ENCODE measurements at places on chromosomes 1 and 21. TPM values are rescaled to one million over a fixed set of nuclear protein-coding genes. Genes with fewer than 3 reads are reported as not detected.

The PYHIN1 gene
- polyA plus RNA-seq, result not detected

The IFNLR1 gene
- polyA plus RNA-seq, result not detected

The POU3F1 gene
- not detected for polyA plus RNA-seq

The LCA5L gene
- 0.38 TPM for polyA plus RNA-seq

DNA sequence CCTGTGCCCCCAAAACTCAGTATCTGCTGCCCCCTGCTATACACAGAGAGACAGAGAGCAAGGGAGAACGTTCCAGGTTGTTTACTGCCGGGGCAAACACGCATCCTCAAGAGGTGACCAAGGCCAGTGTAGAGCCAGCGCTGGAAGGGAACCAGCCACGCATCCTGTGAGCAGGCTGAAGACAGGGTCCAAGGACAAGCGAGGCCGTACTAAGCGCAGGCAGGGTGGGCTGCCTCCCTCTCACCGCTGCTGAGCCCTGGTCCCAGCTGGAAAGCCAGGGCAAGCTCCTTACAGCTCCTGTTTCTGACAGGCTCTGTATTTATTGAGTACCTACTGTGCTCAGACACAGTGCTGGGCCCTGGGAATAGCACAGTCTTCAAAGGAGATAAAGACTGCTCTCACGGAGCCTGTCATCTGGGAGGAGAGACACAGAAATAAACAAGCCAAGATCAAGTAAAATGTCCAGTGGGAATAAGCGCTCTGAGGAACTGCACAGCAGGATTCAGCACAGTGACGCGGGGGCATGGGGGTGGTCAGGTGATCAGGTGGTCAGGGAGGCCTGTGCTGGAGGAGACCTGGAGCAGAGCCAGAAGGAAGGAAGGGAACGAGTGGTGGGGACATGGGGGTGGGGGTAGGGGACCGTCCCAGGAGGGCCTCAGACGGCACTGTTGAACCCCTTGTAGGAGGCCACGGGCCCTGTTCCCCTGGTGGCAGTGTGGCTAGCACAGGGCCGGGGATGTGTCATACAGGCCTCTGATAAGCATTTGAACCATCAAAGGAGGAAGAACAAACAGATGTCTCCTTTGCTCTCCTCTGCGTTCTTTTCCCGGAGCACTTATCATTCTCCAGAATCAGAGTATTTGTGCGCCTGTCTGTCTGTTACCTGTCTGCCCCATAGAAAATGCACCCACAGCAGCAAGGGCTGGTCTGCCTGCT lies 37.8 kb upstream of the EFHD2 start:
- H3K4me1 ChIP-seq, result peaks cover 14% of the 10 kb centered on the region
- H3K36me3 ChIP-seq, result no peaks in the 10 kb centered on the region
- no peak for DNase-seq
- H3K27me3 ChIP-seq, result no peaks in the 10 kb centered on the region
- no peak overlapping the region for H3K4me3 ChIP-seq

DNA sequence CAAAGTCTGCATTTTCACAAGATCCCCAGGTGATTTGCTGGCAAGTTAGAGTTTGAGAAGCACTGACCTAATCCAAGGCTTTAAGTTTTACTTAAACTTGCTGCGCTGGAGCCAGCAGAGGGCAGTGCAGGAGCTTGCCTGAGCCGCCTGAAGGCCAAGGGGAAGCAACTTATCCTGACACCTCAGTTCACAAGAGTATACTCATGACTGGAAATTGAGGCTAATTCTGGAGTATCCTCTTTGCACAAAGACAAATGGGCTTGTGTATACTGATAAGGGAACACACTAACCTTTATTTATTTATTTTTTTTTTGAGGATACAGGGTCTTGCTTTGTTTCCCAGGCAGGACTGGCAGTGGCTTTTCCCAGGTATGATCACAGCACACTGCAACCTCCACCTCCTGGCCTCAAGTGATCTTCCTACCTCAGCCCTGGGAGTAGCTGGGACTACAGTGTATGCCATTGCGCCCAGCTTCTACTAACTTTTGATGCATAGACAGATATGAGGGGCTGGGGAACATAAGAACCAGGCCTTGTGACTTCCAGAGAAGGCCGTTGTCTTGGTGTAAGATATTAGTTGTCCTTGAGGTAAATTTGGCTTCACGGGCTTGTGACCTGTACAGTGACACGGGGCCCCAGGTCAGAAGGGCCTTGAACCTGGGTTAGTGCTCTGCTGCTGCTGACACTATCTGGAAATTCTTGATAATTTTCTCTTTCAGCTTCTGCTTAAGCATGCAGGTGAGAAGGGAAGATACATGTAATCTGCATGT lies 29.0 kb upstream of the SLAMF1 start:
- H3K36me3 ChIP-seq, result no peaks in the 10 kb centered on the region
- H3K4me1 ChIP-seq, result no peaks in the 10 kb centered on the region
- no peaks in the 10 kb centered on the region for H3K27me3 ChIP-seq
- no peak overlapping the region for H3K27ac ChIP-seq
- DNase-seq, result peak; percentile 55

- H3K4me3 ChIP-seq, result peak overlapping the region; percentile 79
- DNase-seq, result no peak
- H3K27me3 ChIP-seq, result no peaks in the 10 kb centered on the region
- peak overlapping the region; percentile 96 for H3K27ac ChIP-seq
- H3K4me1 ChIP-seq, result peaks cover 2% of the 10 kb centered on the region
Observed at GRCh38 chr1:185315445-185316071, 1.5 kb downstream of the IVNS1ABP start.

DNA sequence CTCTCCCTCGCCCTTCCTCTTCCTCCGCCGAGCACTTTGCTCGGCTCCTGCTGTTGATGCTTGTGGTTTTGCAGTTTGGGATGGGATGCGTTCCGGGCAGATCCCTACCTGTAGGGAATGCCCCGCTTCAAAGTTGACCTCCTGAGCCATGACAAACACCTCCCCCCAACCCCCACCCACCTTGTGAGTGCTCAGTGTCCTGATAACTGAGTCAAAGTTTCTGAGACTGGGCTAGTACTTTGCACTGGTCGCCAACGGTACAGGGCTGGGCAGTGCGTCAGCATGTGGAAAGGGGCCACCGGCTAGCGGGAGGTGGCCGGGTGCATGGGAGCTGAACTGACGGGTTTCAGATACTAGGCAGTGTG lies 771 bp downstream of the RABGAP1L start:
- peak; percentile 30 for DNase-seq
- no peaks in the 10 kb centered on the region for H3K4me1 ChIP-seq
- H3K27ac ChIP-seq, result peak overlapping the region; percentile 72
- peak overlapping the region; percentile 91 for H3K4me3 ChIP-seq
- no peaks in the 10 kb centered on the region for H3K27me3 ChIP-seq

The SLC9C2 gene
- not detected for polyA plus RNA-seq

- H3K27me3 ChIP-seq, result no peaks in the 10 kb centered on the region
- no peak overlapping the region for H3K27ac ChIP-seq
- no peak for DNase-seq
- H3K4me1 ChIP-seq, result no peaks in the 10 kb centered on the region
Observed at GRCh38 chr1:200811704-200812103, 61.1 kb upstream of the GPR25 start.

DNA sequence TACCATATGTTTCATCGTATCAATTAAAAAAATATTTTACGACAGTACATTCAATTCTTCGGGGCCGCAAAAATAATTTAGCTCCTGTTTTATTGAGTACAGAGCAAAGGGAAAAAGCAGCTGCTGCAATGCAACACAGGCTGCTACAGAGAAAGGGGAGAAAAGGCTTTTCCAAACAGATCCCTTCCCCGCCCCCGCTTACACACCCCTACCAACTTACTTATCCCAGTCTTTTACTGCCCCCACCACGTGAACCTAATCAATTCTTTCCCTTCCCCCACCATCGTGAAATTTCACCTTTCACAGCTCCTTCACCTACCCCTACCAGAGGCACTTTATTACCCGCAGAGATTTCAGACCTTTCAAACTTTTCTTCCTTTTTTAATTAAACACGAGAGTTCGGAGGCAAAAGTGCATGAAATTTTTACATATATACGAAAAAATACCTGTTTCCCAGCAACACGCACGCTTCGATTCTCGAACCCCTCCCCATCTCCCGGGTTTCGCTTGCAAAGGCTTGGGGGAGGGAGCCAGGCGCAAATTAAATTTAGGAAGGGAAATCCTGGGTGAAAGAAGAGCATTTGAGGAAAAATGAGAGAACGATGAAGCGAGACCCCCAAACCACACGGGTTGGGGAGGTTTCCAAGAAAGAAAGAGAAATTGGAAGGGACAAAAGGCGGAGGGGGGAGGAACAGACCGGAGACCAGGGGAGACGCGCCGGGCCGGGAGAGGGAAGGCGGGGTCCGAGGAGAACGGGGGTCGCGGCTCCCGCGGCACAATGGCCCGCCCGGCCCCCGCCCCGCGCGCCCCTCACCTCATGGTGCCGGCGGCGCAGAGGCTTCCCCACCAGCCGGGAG lies 823 bp downstream of the ENAH start:
- peaks cover 15% of the 10 kb centered on the region for H3K4me1 ChIP-seq
- DNase-seq, result peak; percentile 53
- H3K27ac ChIP-seq, result peak overlapping the region; percentile 82
- no peaks in the 10 kb centered on the region for H3K27me3 ChIP-seq
- peak overlapping the region; percentile 64 for H3K4me3 ChIP-seq

DNA sequence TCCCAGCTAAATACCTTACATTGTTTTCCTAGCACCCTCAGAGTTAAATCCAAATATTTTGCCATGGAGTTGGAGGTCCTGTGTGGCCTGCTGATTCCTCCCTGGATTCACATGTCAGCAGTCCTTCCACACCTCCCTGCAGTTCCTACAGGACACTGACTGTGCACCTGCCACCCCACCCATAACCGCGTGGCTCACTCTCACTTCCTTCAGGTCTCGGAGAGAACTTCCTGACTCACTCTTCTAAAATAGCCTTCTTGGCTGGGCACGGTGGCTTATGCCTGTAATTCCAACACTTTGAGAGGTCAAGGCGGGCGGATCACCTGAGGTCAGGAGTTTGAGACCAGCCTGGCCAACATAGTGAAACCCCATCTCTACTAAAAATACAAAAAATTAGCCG lies 8.4 kb upstream of the CAMTA1 start:
- H3K27ac ChIP-seq, result no peak overlapping the region
- DNase-seq, result no peak
- no peaks in the 10 kb centered on the region for H3K27me3 ChIP-seq
- H3K4me3 ChIP-seq, result no peak overlapping the region
- no peaks in the 10 kb centered on the region for H3K36me3 ChIP-seq

The NTRK1 gene
- not detected for polyA plus RNA-seq

GRCh38 chr1:202189918-202190715 lies 3.5 kb upstream of the LGR6 start:
- H3K4me3 ChIP-seq, result no peak overlapping the region
- H3K27ac ChIP-seq, result no peak overlapping the region
- H3K4me1 ChIP-seq, result no peaks in the 10 kb centered on the region

GRCh38 chr21:35643176-35643575 lies 417.1 kb downstream of the SETD4 start:
- H3K36me3 ChIP-seq, result no peaks in the 10 kb centered on the region
- DNase-seq, result peak; percentile 42
- no peak overlapping the region for H3K4me3 ChIP-seq
- no peaks in the 10 kb centered on the region for H3K27me3 ChIP-seq
- H3K27ac ChIP-seq, result peak overlapping the region; percentile 10
- H3K4me1 ChIP-seq, result peaks cover 14% of the 10 kb centered on the region

GRCh38 chr1:57474137-57474750 lies 50.4 kb upstream of the DAB1 start:
- H3K36me3 ChIP-seq, result no peaks in the 10 kb centered on the region
- peak; percentile 79 for DNase-seq
- no peak overlapping the region for H3K27ac ChIP-seq
- H3K4me3 ChIP-seq, result no peak overlapping the region

DNA sequence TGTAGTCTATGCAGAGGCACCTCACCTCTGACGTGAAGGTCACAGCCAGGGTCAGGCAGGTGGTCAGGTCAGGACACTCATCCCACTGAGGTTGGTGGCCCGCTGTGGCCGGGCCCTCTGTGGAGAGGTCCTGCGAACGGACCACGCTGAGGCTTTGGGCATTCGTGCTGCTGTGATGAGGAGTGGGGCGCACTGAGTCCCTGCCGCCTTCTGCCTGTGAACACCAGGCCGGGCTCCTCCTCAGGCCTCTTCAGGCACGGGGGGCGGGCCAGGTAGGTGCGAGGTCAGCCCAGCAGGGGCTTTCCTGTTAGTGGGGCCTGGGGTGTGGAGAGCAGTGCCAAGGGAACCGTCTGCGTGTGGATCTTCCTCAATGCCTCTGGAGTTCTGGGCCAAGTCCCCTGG lies 39.0 kb downstream of the COQ8A start:
- peaks cover 4% of the 10 kb centered on the region for H3K36me3 ChIP-seq
- H3K27ac ChIP-seq, result no peak overlapping the region
- DNase-seq, result no peak
- no peak overlapping the region for H3K4me3 ChIP-seq
- H3K4me1 ChIP-seq, result peaks cover 5% of the 10 kb centered on the region

DNA sequence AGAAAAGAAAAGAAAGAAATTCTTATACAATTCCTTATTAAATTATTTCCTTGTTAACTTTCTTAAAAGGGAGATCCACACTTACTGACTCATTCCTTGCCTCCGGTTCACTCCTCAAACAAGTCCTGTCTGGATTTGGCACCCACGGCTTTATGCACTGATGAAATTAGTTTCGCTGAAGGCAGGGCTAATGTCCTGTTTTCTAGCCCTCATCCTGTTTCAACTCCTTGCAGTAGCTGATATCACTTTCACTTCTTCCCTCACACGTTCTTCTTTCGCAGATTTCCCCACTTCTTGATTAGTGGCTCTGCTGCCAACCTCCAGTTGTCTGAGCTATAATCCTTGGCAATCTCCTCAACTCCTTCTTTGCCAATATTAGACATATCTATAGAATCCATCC lies 215.2 kb downstream of the URB2 start:
- DNase-seq, result no peak
- no peak overlapping the region for H3K4me3 ChIP-seq
- no peak overlapping the region for H3K27ac ChIP-seq
- no peaks in the 10 kb centered on the region for H3K4me1 ChIP-seq
- H3K27me3 ChIP-seq, result no peaks in the 10 kb centered on the region

GRCh38 chr1:201016943-201017827 lies 6.3 kb downstream of the KIF21B start:
- no peak for DNase-seq
- peaks cover 27% of the 10 kb centered on the region for H3K27me3 ChIP-seq
- H3K4me1 ChIP-seq, result no peaks in the 10 kb centered on the region
- no peaks in the 10 kb centered on the region for H3K36me3 ChIP-seq
- H3K4me3 ChIP-seq, result no peak overlapping the region
